ENCODE measurements at places on chromosomes 3 and 15.

- peaks cover 21% of the 10 kb centered on the region for H3K36me3 ChIP-seq
- DNase-seq, result no peak
- H3K4me1 ChIP-seq, result peaks cover 67% of the 10 kb centered on the region
These were observed 1031.7 kb upstream of the CFAP20DC start for GRCh38 chr3:60081381-60082095.

- peak overlapping the region; percentile 72 for H3K4me3 ChIP-seq
- H3K36me3 ChIP-seq, result no peaks in the 10 kb centered on the region
- H3K27me3 ChIP-seq, result peaks cover 76% of the 10 kb centered on the region
- H3K4me1 ChIP-seq, result peaks cover 47% of the 10 kb centered on the region
- no peak overlapping the region for H3K27ac ChIP-seq
These were observed 5.5 kb downstream of the GATA2 start for GRCh38 chr3:128487538-128487812.

- peak overlapping the region; percentile 14 for H3K4me3 ChIP-seq
- no peak overlapping the region for H3K27ac ChIP-seq
- no peaks in the 10 kb centered on the region for H3K36me3 ChIP-seq
- peak; percentile 5 for DNase-seq
These were observed 1.1 kb downstream of the THSD4 start for GRCh38 chr15:71116366-71116765.

GRCh38 chr15:41512512-41512939 is 1.1 kb downstream of the LTK start:
- H3K27ac ChIP-seq, result no peak overlapping the region
- H3K4me1 ChIP-seq, result peaks cover 19% of the 10 kb centered on the region
- H3K27me3 ChIP-seq, result peaks cover 32% of the 10 kb centered on the region
- H3K36me3 ChIP-seq, result peaks cover 6% of the 10 kb centered on the region
- peak overlapping the region; percentile 45 for H3K4me3 ChIP-seq

GRCh38 chr15:49898097-49898496 is 220.9 kb downstream of the ATP8B4 start:
- no peak overlapping the region for H3K27ac ChIP-seq
- no peaks in the 10 kb centered on the region for H3K36me3 ChIP-seq
- H3K27me3 ChIP-seq, result peaks cover 3% of the 10 kb centered on the region
- no peaks in the 10 kb centered on the region for H3K4me1 ChIP-seq
- DNase-seq, result no peak
- no peak overlapping the region for H3K4me3 ChIP-seq

- H3K36me3 ChIP-seq, result no peaks in the 10 kb centered on the region
- no peak overlapping the region for H3K27ac ChIP-seq
- H3K4me1 ChIP-seq, result no peaks in the 10 kb centered on the region
- no peak for DNase-seq
- no peak overlapping the region for H3K4me3 ChIP-seq
These were observed 56.9 kb upstream of the VGLL3 start for GRCh38 chr3:87047852-87048251.

DNA sequence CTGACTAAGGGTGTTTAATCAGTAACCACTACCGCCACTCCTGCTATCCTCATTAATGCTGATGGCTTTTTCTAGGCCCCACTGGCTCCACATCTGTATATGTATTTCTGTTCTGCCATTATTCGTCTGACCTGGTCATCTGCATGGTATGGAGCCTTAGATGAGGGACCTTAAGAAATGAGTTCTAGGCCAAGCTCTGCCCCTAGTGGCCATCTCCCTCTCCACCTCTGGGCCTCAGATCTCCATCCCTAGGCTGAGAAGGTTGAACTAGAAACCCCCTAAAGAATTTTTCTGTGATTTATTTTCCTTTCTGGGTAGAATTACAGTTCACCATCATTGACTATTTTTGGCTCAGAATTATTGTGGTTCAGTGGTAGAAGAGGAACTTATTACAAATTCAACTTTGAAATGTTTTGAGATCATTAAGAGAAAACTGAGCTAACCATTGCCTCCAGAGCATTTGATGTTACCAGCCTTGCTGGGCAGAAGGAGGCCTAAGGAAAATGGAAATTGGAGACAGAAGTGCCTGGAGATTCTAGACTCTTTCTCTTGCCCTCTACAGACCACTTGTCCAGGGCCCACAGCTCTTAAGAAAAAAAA is 325.2 kb upstream of the NR2E3 start:
- no peak overlapping the region for H3K27ac ChIP-seq
- no peaks in the 10 kb centered on the region for H3K4me1 ChIP-seq
- DNase-seq, result no peak
- peaks cover 13% of the 10 kb centered on the region for H3K27me3 ChIP-seq
- H3K36me3 ChIP-seq, result no peaks in the 10 kb centered on the region

GRCh38 chr15:50355980-50356379 is 982 bp upstream of the GABPB1 start:
- H3K4me1 ChIP-seq, result peaks cover 46% of the 10 kb centered on the region
- H3K27ac ChIP-seq, result peak overlapping the region; percentile 100
- no peaks in the 10 kb centered on the region for H3K27me3 ChIP-seq
- H3K4me3 ChIP-seq, result peak overlapping the region; percentile 98
- DNase-seq, result no peak
- peaks cover 67% of the 10 kb centered on the region for H3K36me3 ChIP-seq

DNA sequence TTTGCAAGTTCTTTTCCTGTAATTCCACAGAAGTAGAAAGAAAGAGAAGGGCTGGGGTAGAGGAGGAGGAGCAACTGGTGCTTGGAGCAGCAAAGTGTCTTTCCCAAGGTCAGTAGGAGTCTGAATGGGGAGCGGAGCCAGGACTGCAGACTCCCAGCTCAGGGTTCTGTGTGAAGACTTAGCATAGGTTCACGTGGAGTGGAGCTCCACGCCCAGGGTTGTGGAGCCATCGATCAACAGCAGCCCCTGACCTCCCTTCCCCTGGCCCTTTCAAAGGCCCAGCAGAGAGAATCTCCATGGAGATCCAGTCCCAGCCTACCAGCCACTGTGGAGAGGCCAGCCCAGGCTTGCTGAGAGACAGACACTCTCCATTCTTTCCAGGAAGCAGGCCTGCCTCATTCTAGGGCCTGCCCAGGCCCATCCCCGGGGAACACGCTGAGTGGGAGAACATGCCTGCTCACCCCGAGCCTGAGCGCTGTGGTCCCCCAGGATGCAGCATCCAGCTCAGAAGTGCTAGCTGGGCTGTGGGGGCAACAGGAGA is 62.1 kb downstream of the CORO2B start:
- H3K4me1 ChIP-seq, result no peaks in the 10 kb centered on the region
- no peaks in the 10 kb centered on the region for H3K27me3 ChIP-seq
- no peak overlapping the region for H3K4me3 ChIP-seq

DNA sequence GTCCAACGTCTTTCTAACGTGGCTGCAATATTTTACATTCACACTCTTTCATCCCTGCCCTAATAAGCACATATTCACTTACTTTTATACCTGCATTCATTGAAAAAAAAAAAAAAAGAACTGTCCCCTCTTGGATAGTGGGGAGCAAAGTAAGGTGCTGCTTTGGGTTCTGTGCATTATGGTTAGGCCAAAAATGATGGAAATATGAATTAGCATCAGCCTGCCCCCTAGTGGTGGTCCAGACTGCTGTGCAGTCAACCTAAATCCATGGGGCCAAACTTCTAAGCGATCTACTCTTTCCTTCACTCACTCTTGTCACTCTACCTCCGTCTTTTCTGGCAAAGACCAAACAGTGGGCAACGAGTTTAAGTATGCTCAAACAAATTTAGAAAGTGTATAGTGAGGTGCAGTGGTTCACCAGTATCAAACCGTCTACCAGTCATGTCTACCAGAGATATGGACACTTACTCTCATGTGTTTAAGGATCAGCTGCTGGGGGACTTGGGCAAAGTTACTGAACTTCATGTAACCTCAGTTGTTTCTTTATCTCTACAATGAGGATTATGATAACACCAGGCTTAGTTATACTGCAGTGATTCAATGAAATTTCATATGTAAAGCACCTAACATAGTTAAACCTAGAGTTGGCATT is 61.5 kb upstream of the GRM7 start:
- H3K36me3 ChIP-seq, result no peaks in the 10 kb centered on the region
- no peaks in the 10 kb centered on the region for H3K4me1 ChIP-seq
- DNase-seq, result peak; percentile 62
- H3K27me3 ChIP-seq, result no peaks in the 10 kb centered on the region
- no peak overlapping the region for H3K27ac ChIP-seq

DNA sequence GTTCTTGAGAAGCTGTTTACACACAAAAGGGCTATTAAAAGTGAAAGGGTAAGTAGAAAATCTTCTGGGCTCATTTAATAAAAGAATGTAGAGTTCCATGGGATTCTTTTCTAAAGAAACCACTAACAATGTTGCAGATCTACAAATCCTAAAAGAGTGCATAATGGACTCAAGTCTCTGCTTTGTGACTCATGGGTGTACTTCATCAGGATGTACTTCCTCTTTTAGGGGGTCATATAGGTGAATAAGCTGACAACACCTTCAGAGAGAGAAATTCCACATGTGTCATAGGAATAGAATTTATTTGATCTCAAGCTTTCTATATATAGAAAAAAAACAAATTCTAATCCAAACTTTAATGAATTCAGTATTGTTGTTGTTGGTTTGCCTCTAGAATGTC is 355.5 kb downstream of the TIGIT start:
- H3K4me1 ChIP-seq, result peaks cover 15% of the 10 kb centered on the region
- H3K27me3 ChIP-seq, result no peaks in the 10 kb centered on the region
- H3K4me3 ChIP-seq, result no peak overlapping the region

DNA sequence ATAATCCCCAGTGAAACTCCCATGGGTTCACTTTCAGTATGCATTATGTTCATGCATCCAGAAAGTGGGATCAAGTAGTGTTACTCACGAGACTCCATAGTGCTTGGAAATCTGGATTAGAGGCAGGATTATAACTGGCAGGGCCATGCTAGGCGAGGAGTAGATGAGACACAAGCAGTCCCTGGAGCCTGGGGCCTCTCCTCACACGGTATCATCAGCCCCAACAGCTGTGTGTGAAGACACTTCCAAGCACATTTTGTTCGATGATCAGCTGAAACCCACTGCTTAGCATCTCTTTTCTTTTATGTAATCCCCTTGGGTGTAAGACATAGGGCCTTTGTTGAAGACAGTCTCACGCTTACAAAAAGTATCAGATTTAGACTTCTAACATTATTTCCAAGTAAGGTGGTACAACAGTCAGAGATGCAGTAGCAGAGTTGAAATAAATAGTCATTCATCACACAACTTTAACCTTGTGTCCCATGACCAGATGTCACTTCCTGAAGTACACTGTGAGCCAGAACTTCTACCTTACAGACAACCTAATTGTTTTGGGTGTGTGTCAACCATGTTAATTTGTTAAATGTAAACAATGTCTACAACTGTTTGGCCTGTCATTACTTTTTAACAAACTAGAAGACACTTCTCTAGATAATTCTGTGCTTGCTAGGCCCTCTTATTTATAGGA is 116.9 kb downstream of the GADL1 start:
- H3K4me1 ChIP-seq, result no peaks in the 10 kb centered on the region
- no peaks in the 10 kb centered on the region for H3K36me3 ChIP-seq
- DNase-seq, result no peak
- no peak overlapping the region for H3K4me3 ChIP-seq
- H3K27me3 ChIP-seq, result peaks cover 3% of the 10 kb centered on the region

- H3K4me1 ChIP-seq, result peaks cover 26% of the 10 kb centered on the region
- peaks cover 2% of the 10 kb centered on the region for H3K36me3 ChIP-seq
- no peak overlapping the region for H3K27ac ChIP-seq
- peak overlapping the region; percentile 94 for H3K4me3 ChIP-seq
These were observed 2.0 kb downstream of the DVL3 start for GRCh38 chr3:184157206-184157605.

GRCh38 chr3:14430706-14431451 is 28.5 kb downstream of the SLC6A6 start:
- peaks cover 86% of the 10 kb centered on the region for H3K4me1 ChIP-seq
- DNase-seq, result no peak
- H3K27me3 ChIP-seq, result no peaks in the 10 kb centered on the region

- H3K27ac ChIP-seq, result no peak overlapping the region
- peaks cover 25% of the 10 kb centered on the region for H3K36me3 ChIP-seq
- peaks cover 9% of the 10 kb centered on the region for H3K4me1 ChIP-seq
- no peak for DNase-seq
- H3K27me3 ChIP-seq, result no peaks in the 10 kb centered on the region
These were observed 96.7 kb downstream of the ATP10A start for GRCh38 chr15:25766417-25766816.

- H3K4me3 ChIP-seq, result no peak overlapping the region
- no peak overlapping the region for H3K27ac ChIP-seq
- H3K27me3 ChIP-seq, result peaks cover 13% of the 10 kb centered on the region
- peaks cover 17% of the 10 kb centered on the region for H3K4me1 ChIP-seq
- DNase-seq, result no peak
These were observed 38.6 kb downstream of the SSR3 start for GRCh38 chr3:156516284-156516683.

- no peak overlapping the region for H3K4me3 ChIP-seq
- H3K27me3 ChIP-seq, result no peaks in the 10 kb centered on the region
- no peak overlapping the region for H3K27ac ChIP-seq
- no peaks in the 10 kb centered on the region for H3K4me1 ChIP-seq
- no peaks in the 10 kb centered on the region for H3K36me3 ChIP-seq
- no peak for DNase-seq
These were observed 730.2 kb downstream of the TUSC7 start for GRCh38 chr3:117439812-117440211.

DNA sequence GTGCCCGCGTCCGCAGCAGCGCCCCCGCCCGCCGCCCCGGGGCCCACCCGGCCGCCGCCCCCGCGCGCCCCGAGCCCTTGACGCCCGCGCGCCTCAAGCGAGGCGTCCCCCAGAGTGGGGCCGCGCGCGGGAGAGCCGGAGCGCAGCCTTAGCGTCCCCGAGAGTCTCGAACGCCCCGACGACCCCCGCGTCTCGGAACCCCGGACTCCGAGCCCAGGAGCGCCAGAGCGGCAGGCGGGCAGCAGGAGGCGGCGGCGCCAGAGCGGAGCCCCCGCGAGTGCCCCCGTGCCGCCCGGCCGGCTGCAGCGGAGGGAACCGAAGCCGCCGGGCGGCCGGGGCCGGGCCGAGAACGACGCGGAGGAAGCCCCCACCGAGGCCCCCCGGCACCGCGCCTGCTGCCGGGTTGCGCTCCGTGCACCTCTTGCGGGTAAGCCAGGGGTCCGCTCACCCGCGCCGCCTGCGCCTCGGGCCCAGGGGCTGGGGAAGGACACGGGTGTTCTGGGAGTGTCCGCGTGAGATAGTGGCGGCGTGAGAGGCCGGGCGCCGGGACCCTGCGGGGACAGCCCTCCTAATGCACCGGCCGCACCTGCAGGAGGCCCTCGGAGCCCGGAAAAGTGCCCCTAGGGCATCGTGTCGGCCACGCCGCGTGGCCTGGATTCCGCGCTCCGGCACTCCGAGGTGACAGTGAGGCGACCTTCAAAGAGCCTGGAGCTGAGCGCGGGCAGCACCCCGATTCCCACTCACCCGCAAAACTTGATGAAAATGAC is 52.0 kb upstream of the ULK4 start:
- H3K4me1 ChIP-seq, result peaks cover 52% of the 10 kb centered on the region
- H3K4me3 ChIP-seq, result peak overlapping the region; percentile 83
- peaks cover 4% of the 10 kb centered on the region for H3K36me3 ChIP-seq
- no peaks in the 10 kb centered on the region for H3K27me3 ChIP-seq
- H3K27ac ChIP-seq, result peak overlapping the region; percentile 32
- peak; percentile 52 for DNase-seq

- H3K36me3 ChIP-seq, result no peaks in the 10 kb centered on the region
- no peak for DNase-seq
- no peaks in the 10 kb centered on the region for H3K4me1 ChIP-seq
- H3K4me3 ChIP-seq, result no peak overlapping the region
- H3K27me3 ChIP-seq, result no peaks in the 10 kb centered on the region
- H3K27ac ChIP-seq, result no peak overlapping the region
These were observed 109.0 kb upstream of the UNC13C start for GRCh38 chr15:53869044-53869805.

DNA sequence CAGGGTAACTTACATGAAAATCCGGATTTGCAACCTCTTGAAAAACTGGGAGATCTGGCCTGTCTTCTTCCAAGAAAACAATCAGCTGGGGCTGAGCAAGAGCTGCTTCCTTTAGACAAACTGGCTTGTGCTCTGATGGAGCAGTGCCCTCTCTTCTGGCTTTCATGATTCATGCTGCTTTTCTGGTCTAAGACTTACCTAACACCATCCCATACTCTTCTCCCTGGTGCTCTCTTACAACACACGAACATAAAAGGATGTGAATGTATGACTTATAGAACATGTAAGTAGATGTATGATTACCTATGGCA is 9.9 kb downstream of the TJP1 start:
- peaks cover 70% of the 10 kb centered on the region for H3K27me3 ChIP-seq
- no peak for DNase-seq
- no peaks in the 10 kb centered on the region for H3K36me3 ChIP-seq
